Right ventricle myocardium inferior (tissue), 1 donor: ENCODE measurements at places on chromosomes 7 and 10. TPM values are rescaled to one million over a fixed set of nuclear protein-coding genes. Genes with fewer than 3 reads are reported as not detected.

GRCh38 chr7:15315678-15316077 is 246.1 kb downstream of the AGMO start:
- no peak for DNase-seq

DNA sequence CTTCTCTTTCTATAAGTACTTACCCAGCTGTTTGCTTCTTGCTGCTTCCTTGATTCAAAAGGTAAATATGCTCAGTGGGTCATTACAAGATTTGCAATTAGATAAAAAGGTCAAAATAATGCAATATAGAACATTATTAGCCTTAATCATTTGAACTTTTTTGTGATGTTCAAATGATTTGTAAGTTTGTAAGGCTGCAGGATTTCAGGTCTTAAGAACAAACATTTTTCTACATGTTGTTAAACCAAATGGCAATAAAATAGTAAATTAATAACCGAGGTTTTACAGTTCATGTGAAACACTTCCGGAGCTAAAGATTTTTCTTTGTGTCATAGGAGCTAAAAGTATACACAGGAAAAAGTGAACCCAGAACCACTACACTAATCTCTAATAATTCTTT is 16.2 kb upstream of the SCIN start:
- DNase-seq, result no peak

DNA sequence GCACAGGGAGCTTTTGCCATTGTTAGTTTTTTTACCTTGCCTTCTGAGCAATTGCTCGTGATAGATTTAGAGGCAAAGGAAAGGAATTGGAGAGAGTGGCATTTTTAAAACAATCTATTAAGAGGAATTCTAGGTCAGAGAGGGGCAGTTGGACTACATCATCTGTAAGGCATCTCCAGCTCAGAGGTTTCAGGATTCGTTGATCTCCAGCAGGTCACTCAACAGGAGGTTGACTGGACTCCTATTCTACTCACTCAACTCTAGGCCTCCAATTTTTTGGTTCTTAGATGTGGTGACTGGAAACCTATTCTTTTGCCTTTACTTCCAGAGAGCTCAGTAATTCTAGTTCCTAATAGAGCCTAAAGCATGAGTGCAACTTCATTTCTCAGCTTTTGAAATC is 42.8 kb downstream of the TBXAS1 start:
- no peak for DNase-seq

GRCh38 chr10:49360271-49361177 is 35.4 kb downstream of the DRGX start:
- no peak for DNase-seq

- DNase-seq, result no peak
Observed at GRCh38 chr10:67812007-67812406, 26.0 kb downstream of the DNAJC12 start.

GRCh38 chr10:50540069-50540825 is 83.5 kb downstream of the SGMS1 start:
- no peak for DNase-seq

GRCh38 chr7:28086198-28086597 is 94.4 kb downstream of the JAZF1 start:
- DNase-seq, result no peak

DNA sequence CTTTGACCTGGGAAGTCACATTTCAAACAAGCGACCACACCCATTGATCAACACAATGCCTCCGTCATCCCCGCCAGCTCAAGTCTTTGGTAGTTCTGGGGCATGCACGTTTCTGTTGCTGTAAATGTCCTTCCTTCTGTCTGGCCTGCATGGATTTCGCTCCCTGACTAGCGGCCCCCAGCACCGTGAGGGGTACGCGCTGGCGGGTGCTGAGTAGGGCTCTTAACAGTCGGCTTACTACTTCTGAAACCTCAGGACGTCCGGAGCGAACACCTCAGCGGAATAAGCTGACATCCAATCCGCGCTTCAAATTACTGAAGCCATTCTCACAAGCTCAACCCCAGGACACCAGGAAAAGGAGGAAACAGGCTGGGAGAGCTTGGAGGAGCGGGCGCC is 505 bp downstream of the NUDCD3 start:
- peak; percentile 69 for DNase-seq

- DNase-seq, result no peak
Observed at GRCh38 chr10:71392292-71392691, 4.4 kb upstream of the CDH23 start.

DNA sequence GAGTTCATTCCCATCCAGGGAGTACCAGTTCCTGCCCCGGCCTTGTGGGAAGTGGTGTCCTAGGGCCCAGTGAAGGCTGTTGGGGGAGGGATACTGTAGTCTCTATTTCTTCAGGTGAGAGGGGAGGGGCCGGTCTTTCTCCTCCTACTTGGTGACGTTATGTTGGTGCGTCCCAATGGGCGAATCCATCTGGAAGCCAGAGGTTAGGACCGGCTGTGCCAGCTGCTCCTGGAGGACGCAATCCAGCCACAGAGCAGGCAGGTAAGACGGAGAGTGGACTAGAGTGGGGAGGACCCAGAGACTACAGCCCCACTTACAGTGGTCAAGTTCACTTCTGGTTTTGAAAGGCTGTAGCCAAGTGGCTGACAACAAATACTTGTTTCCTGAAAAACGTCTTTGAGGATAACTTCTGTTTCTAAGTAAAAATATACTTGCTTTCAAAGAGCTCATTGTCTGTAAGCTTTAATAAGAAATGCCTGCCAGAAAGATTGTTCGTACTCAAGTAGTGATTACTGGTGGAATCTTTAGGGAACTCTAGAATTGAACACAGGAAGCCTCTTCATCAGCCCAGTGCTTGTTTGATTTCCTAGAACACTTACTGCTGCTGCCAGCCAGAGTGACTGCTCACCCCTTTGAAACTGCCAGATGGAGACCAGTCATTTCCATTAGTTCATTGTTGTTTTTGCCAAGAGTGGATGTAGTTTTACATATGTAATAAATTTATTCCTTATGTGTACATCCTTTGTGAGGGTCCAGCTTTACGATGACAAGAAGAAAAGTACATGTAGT is 25.4 kb downstream of the RBM33 start:
- DNase-seq, result no peak

DNA sequence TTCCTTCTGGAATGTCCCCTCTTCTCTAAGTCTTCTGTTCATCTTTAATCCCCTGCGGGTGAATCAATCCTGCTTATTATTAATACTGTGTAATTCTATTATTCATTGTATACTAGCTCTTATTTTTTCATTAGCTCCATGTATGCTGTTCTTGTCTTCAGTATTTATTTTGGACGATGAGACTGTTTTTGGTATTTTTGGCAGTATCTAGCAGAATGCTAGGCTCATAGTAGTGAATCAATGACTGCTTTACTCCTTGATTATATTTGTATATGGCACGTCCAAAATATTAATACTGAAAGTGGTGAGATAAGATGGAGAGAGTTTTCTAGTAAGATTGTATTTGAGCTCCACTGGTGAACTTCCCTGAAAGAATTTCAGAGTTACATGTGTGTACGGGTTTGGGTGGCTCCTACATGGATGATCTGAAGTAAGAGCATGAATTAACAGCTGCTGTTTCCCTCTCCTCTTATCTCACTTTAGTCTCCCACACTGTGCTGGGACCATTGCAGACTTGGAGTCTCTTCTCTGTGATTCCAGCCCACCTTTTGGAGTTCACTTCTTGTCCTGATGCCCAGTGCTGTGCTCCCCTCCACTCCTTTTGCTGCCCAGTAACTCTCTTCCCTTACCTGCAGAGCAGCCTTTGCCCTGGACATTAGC is 226.0 kb downstream of the CDK14 start:
- no peak for DNase-seq

GRCh38 chr7:81638198-81638597 is 131.6 kb downstream of the HGF start:
- no peak for DNase-seq

DNA sequence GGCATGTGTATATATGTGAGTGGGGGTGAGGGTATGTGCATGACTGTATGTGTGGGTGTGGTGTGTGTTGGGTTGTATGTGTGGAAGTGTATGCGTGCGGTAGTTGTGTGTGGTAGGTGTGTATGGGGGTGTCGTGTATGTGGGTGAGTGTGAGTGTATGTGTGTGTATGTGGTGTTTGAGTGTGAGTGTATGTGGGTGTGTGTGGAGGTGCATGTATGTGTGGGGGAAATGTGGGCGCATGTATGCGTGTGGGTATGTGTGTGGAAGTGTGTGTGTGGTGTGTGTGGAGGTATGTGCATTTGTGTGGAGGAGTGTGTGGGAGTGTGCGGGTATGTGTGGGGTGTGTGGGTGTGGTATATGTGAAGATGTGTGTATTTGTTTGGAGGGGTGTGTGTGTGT is 269.5 kb downstream of the GPR158 start:
- DNase-seq, result no peak

GRCh38 chr10:84563355-84563754 is 235.0 kb downstream of the CCSER2 start:
- no peak for DNase-seq

DNA sequence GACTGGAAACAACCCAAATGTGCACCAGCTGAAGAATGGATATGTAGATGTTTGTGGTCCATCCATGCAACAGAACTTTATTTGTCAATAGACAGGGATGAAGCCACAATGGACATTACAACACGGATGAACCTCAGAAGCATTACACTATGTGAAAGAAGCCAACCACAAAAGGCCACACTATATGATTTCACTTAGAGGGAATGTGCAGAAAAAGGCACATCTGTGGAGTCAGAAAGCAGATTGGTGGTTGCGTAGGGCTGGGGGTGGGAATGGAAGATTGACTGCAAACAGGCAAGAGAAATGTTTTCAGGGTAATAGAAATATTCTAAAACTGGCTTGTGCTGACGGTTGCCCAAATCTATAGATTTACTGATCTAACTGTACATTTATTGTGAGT is 34.3 kb upstream of the WASHC2A start:
- no peak for DNase-seq

GRCh38 chr7:104643587-104644217 is 315.3 kb downstream of the LHFPL3 start:
- no peak for DNase-seq

DNA sequence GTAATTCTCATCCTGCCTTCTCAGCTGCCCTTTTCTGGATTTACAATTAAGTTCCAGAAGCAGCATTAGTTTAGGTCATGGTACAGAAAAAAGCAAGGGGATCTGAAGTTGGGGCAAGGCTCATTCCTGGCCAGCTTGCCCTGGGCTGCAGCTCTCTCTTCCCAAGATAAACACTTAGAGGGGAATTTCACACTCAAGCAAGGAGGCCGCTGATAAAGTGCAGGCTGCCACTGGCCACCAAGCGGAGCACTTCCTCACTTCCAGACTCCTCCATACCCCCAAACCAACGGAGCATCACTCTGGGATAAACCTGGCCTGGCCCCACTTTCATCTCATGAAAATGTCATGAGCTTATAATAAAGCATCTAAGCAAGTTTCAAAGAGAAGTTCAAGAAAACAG is 445.5 kb upstream of the MKI67 start:
- DNase-seq, result no peak

GRCh38 chr10:33211106-33211878 is 123.2 kb downstream of the NRP1 start:
- DNase-seq, result peak; percentile 82

DNA sequence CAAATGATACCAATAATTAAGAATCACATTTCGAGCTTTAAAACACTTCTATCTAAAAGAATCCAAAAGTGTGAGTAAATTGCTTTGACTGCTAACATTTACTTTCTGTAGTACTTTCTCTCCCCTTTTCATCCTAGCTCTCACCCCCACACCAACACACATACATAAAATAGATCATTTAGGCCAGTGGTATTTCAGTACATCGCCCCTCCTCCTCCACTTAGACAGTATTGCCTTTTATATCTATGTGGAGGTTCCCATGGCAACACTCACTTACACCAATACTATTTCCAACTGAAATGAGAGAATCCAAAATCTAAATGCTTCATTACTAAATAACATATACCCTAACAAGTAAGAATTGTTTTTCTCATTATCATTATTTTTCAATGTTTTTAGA is 58.9 kb downstream of the HIBADH start:
- no peak for DNase-seq

GRCh38 chr10:110420401-110421193 is 77.1 kb upstream of the DUSP5 start:
- DNase-seq, result no peak

- no peak for DNase-seq
Observed at GRCh38 chr7:140074780-140075179, 12.0 kb upstream of the PARP12 start.

GRCh38 chr10:118330295-118331076 is 11.6 kb downstream of the FAM204A start:
- no peak for DNase-seq

DNA sequence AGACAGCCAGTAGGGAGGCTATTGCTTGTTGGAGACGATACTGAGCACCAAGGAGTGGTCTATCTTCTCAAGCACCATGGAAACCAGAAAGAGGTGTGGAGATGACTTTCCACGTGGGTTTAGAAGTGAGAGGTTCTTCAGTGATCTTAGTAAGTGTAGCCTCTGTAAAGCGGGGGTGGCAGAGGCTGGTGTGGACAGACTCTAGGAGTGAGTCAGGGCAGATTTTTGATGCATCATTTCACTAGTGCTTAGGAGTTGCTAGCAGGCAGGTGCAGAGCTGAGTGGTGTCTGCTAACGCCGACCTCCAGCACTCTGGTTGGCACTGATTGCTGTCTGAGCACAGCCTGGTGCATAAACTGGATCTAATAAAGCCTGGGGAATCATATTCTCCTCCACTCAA is 78.4 kb upstream of the ADO start:
- no peak for DNase-seq

DNA sequence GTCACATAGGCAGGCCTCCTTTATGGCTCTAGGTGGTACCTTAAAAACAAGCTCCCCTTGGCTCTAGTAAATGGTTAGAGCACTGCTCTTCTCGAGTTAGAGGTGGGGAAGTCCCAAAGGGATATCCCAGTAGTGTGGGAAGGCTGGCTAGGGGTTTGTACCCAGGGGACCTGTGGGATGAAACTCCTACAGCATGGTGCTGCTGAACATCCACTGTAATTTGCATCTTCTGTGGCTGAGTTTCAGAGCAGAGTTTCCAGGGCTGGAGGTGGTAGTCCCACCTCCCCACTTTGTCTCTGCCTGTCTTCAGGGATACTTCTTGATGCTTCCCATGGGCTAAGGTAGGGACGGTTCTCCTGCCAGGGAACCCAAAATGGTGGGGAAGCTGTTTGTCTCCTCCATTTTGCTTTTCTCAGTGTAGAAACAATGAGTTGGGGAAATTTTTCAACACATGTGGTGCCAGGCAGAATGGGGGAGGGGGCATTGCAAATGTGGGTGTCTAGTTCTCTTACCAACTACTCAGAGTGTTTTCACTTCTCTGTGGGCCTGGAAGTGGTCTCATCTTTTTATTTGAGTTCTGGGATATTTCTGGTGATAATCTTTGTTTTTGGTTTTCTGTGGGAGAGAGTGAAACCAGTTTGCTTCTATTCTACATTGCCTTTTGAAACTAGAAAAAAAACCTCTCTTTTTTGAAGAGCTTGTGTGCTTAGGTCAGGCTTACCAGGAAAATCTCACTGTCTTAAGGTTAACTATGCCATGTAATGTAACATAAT is 36.3 kb downstream of the SCART1 start:
- no peak for DNase-seq

GIMAP8 gene
- 14.9 TPM for total RNA-seq

PIK3CG gene
- 2.5 TPM for total RNA-seq

C7orf57 gene
- not detected for total RNA-seq

DLX6 gene
- not detected for total RNA-seq

FMC1 gene
- total RNA-seq, result 41.8 TPM

CCL26 gene
- total RNA-seq, result not detected

CFAP69 gene
- 1.6 TPM for total RNA-seq

ATP6V0A4 gene
- total RNA-seq, result not detected

FAM20C gene
- total RNA-seq, result 26.1 TPM

OR9A2 gene
- total RNA-seq, result not detected

ADAM22 gene
- 1.2 TPM for total RNA-seq

CCDC136 gene
- 6.3 TPM for total RNA-seq

SH2D4B gene
- not detected for total RNA-seq

SNX10 gene
- 1.9 TPM for total RNA-seq

GPR22 gene
- 48.7 TPM for total RNA-seq

TCERG1L gene
- not detected for total RNA-seq

WDR91 gene
- total RNA-seq, result 3.8 TPM
